ENCODE measurements at places on chromosomes 2 and 18. TPM values are rescaled to one million over a fixed set of nuclear protein-coding genes. Genes with fewer than 3 reads are reported as not detected.

- no peak for DNase-seq
- H3K27me3 ChIP-seq, result no peaks in the 10 kb centered on the region
- H3K27ac ChIP-seq, result no peak overlapping the region
- no peaks in the 10 kb centered on the region for H3K4me1 ChIP-seq
Observed at GRCh38 chr2:196459539-196459938, 180.0 kb upstream of the CCDC150 start.

- H3K4me1 ChIP-seq, result no peaks in the 10 kb centered on the region
- no peak overlapping the region for H3K4me3 ChIP-seq
- H3K36me3 ChIP-seq, result no peaks in the 10 kb centered on the region
- no peaks in the 10 kb centered on the region for H3K27me3 ChIP-seq
- H3K27ac ChIP-seq, result no peak overlapping the region
Observed at GRCh38 chr2:43657241-43657640, 19.0 kb downstream of the C1GALT1C1L start.

DNA sequence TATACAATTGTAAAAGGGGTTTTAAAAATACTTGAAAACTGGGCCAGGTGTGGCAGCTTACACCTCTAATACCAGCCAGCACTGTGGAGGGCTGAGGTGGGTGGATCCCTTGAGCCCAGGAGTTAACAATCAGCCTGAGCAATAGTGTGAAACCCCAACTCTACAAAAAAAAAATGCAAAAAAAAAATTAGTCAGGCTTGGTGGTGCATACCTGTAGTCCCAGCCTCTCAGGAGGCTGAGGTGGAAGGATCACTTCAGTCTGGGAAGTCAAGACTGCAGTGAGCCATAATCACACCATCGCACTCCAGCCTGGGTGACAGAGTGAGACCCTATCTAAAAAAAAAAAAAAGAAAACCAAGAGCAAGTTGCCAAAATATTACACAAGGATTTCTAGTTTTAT, 182.7 kb downstream of the UBE2E3 start:
- no peak overlapping the region for H3K27ac ChIP-seq
- H3K36me3 ChIP-seq, result no peaks in the 10 kb centered on the region
- H3K27me3 ChIP-seq, result no peaks in the 10 kb centered on the region
- no peak overlapping the region for H3K4me3 ChIP-seq

DNA sequence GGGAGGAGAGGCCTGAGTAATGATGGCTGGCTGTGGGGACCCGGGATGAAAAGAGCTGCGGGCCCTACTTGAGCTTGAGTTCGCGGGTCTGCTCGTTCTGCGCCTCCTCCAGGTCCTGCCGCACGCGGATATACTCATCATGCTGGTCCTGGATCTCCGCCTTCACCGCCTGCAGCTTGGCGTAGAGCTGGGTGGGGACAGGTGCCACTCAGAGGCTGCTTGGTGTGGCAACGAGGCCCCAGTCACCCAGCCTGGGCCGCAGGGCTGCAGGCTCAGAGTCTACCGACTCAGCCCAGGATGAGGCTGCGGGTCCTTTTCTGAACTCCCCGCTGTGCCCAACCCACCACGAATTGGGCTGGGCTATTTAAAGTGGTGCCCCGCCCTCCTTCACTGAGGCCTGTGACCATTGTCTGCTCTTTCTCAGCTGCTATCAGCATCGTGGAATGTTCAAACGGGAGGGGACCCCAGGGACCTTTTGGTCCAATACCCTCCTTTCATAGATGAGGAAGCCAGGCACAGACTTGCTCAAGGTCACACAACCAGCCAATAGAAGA, 28.0 kb downstream of the KIF3C start:
- H3K36me3 ChIP-seq, result no peaks in the 10 kb centered on the region
- H3K4me3 ChIP-seq, result no peak overlapping the region

DNA sequence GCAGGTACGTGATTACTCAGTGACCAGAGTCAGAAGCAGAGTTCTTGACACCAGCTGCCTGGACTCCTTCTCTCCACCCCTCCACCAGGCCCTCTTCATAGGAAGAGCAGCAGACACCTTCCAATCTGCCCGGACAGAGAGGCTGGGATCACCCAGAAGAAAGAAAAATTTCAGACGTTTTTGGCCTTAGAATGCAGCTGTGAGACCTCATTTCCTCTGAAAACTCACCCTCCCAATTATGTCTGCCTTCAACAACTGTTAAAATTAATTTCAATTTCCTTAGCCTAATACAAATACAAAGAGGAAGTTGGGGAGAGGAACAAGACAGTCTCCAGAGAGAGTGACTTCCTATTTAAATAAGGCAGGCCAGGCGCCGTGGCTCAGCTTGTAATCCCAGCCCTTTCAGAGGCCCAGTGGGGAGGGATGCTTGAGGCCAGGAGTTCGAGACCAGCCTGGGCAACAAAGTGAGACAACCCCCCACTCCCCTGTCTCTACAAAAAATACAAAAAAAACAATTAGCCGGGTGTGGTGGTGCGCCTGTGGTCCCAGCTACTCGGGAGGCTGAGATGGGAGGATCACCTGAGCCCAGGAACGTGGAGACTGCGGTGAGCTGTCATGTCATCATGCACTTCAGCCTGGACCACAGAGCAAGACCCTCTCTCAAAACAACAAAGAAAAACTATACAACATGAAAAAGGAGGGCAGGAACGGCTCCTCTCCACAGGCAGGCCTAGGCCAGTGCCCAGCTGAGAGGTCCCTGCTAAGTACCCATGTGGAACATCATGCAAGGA, 1.6 kb downstream of the SLC66A2 start:
- peak overlapping the region; percentile 99 for H3K4me3 ChIP-seq
- peaks cover 69% of the 10 kb centered on the region for H3K4me1 ChIP-seq
- peaks cover 3% of the 10 kb centered on the region for H3K36me3 ChIP-seq
- no peaks in the 10 kb centered on the region for H3K27me3 ChIP-seq
- peak overlapping the region; percentile 96 for H3K27ac ChIP-seq

- H3K36me3 ChIP-seq, result no peaks in the 10 kb centered on the region
- DNase-seq, result no peak
- no peak overlapping the region for H3K4me3 ChIP-seq
- no peak overlapping the region for H3K27ac ChIP-seq
Observed at GRCh38 chr18:28079883-28080282, 97.0 kb downstream of the CDH2 start.

- DNase-seq, result no peak
- H3K27ac ChIP-seq, result no peak overlapping the region
- H3K27me3 ChIP-seq, result no peaks in the 10 kb centered on the region
- H3K4me3 ChIP-seq, result no peak overlapping the region
Observed at GRCh38 chr2:239834143-239834542, 191.0 kb downstream of the NDUFA10 start.

GRCh38 chr2:218618102-218618860, 10.6 kb downstream of the PLCD4 start:
- H3K27me3 ChIP-seq, result no peaks in the 10 kb centered on the region
- no peak overlapping the region for H3K27ac ChIP-seq
- no peak for DNase-seq
- no peak overlapping the region for H3K4me3 ChIP-seq

GRCh38 chr18:46711444-46711863, 45.4 kb downstream of the ST8SIA5 start:
- H3K27me3 ChIP-seq, result no peaks in the 10 kb centered on the region
- no peaks in the 10 kb centered on the region for H3K36me3 ChIP-seq
- no peaks in the 10 kb centered on the region for H3K4me1 ChIP-seq
- no peak for DNase-seq
- H3K27ac ChIP-seq, result no peak overlapping the region

- no peaks in the 10 kb centered on the region for H3K4me1 ChIP-seq
- H3K27ac ChIP-seq, result no peak overlapping the region
- no peaks in the 10 kb centered on the region for H3K36me3 ChIP-seq
- no peak for DNase-seq
Observed at GRCh38 chr2:4134551-4135550, 431.5 kb downstream of the DCDC2C start.

DNA sequence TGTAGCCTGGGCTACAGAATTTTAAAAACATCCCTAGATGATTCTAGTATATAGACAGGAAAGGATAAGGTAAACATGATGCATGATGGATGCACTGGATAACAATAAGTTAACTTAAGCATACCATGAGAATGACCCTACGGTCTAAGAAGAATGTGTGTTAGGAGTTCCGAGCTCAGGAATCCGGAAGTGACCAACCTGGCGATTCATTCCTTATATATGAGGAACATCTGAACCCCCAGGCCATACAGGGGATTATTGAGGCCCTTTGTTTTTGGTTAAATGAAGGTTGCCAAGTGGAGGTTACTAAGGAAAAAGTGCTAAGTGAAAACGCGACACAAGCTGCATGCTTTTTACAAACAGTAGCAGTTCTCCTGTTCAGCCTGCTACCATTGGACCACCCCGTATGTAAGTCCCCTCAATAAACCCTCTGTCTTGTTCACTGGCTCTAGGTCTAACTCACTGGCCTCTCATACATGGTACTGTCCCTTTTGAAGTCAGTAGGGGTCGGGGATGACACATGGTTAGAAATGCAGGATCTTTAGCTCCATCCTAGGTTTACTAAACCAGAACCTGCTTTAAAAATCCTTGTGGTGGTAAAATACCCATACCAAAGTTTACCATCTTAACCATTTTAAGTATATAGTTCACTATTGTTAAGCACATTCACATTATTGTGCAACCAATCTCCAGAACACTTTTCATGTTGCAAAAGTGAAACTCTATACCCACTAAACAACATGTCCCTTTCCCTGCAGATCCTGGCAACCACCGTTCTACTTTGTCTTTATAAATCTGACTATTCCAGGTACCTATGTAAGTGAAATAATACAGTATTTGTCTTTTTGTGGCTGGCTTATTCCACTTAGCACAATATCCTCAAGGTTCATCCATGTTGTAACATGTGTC, 111.0 kb upstream of the MAP4K3 start:
- H3K4me1 ChIP-seq, result no peaks in the 10 kb centered on the region
- H3K36me3 ChIP-seq, result no peaks in the 10 kb centered on the region
- no peak for DNase-seq
- no peaks in the 10 kb centered on the region for H3K27me3 ChIP-seq

DNA sequence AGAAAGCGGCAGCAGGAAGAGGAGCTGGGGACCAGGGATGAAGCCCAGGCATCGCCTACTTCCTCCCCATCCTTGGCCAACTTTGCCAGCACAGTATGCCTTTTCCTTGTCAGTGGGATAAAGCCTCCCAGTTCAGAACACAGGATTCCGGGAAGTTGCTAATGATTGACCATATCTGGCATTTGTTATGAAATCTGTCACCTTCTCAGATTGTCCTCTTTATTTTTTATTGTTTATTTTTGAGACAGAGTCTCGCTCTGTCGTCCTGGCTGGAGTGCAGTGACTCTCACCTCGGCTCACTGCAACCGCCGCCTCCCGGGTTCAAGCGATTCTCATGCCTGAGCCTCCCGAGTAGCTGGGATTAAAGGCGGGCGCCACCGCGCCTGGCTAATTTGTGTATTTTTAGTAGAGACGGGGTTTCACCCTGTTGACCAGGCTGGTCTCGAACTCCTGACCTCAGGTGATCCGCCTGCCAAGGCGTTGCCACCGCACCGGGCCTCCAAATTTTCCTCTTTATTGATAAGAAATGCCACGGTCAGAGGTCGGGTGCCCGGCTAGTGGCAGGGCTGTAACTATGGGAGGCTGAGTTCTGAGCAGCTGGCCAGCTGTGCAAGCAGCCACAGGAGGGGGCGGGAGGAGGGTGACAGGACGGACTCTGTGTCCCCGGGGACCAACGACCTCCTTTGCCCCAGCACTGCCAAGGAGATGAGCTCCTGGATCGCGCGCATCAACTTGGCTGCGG, 24.4 kb downstream of the PSD4 start:
- DNase-seq, result no peak
- H3K4me3 ChIP-seq, result peak overlapping the region; percentile 76
- peaks cover 41% of the 10 kb centered on the region for H3K4me1 ChIP-seq
- peak overlapping the region; percentile 92 for H3K27ac ChIP-seq

- H3K4me3 ChIP-seq, result no peak overlapping the region
- H3K36me3 ChIP-seq, result no peaks in the 10 kb centered on the region
- no peak for DNase-seq
- no peaks in the 10 kb centered on the region for H3K27me3 ChIP-seq
Observed at GRCh38 chr18:6997808-6998207, 119.8 kb downstream of the LAMA1 start.

DNA sequence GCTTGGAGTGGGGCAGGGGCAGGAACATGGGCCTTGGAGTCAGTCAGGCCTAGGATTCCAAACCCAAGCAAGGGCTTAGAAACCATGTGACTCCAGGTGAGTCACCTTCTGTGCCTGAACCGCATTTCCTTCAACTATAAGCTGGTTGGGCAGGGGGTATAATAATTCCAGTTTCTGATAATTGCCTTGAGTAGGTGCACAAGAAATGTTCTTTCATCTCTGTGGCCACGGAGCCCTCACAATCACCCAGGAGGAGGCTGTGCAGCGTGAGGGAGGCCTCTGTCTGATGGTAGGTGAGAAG, 112.1 kb upstream of the HAAO start:
- H3K4me3 ChIP-seq, result no peak overlapping the region
- DNase-seq, result no peak
- peak overlapping the region; percentile 73 for H3K27ac ChIP-seq

GDF7 gene
- total RNA-seq, result 3.1 TPM

ZNF516 gene
- 20.5 TPM for total RNA-seq

TANC1 gene
- 69.8 TPM for total RNA-seq

GCKR gene
- total RNA-seq, result not detected

All from suprapubic skin (tissue), 4 donors.